ENCODE measurements at places on chromosomes 1 and 21. TPM values are rescaled to one million over a fixed set of nuclear protein-coding genes. Genes with fewer than 3 reads are reported as not detected.

Gene ELAPOR1
- total RNA-seq, result 15.9 TPM

Gene RUNX1
- total RNA-seq, result 0.41 TPM

Gene S100B
- total RNA-seq, result 6.1 TPM

Gene AMIGO1
- total RNA-seq, result 8.2 TPM

Gene ETV3L
- under 0.01 TPM for total RNA-seq

Gene PCAT6
- not detected for total RNA-seq

Gene GNAT2
- total RNA-seq, result not detected

Gene TAS1R1
- not detected for total RNA-seq

Gene KIF14
- total RNA-seq, result 2.4 TPM

Gene RSPH1
- total RNA-seq, result 0.41 TPM

Gene FOXD3
- total RNA-seq, result not detected

Gene LBR
- total RNA-seq, result 79.9 TPM

Gene CA14
- 0.41 TPM for total RNA-seq

Gene SLC44A3
- 1.2 TPM for total RNA-seq

Gene CDCP2
- not detected for total RNA-seq

Gene RIPPLY3
- total RNA-seq, result not detected

Gene PTPN22
- 0.82 TPM for total RNA-seq

Gene ANGPTL1
- total RNA-seq, result 2.0 TPM

Gene RBBP5
- 23.2 TPM for total RNA-seq

Gene VCAM1
- total RNA-seq, result 16.3 TPM

Gene TSPAN1
- 0.82 TPM for total RNA-seq

Gene FMO1
- total RNA-seq, result 3.7 TPM

Gene SPTA1
- total RNA-seq, result 0.82 TPM

All from frontal cortex (tissue), 4 donors.